Lung (tissue), 17 donors: ENCODE measurements at places on chromosomes 2 and 18. TPM values are rescaled to one million over a fixed set of nuclear protein-coding genes. Genes with fewer than 3 reads are reported as not detected.

The TTN gene
- 28.2 TPM for total RNA-seq

The CNGA3 gene
- total RNA-seq = 0.23 TPM

The ASPRV1 gene
- total RNA-seq = 2.9 TPM

The FBXO41 gene
- total RNA-seq = 5.0 TPM

The GALNT5 gene
- total RNA-seq = 15.9 TPM

The TUBA3E gene
- total RNA-seq = not detected

The ZNF532 gene
- 128 TPM for total RNA-seq

The SALL3 gene
- not detected for total RNA-seq
